ENCODE measurements at places on chromosomes 2 and 18. TPM values are rescaled to one million over a fixed set of nuclear protein-coding genes. Genes with fewer than 3 reads are reported as not detected.

GRCh38 chr2:100242891-100243619 is 79.2 kb downstream of the LONRF2 start:
- H3K4me1 ChIP-seq: peaks cover 49% of the 10 kb centered on the region
- H3K4me3 ChIP-seq: no peak overlapping the region
- no peaks in the 10 kb centered on the region for H3K36me3 ChIP-seq
- no peak overlapping the region for H3K27ac ChIP-seq

- peaks cover 2% of the 10 kb centered on the region for H3K4me1 ChIP-seq
- H3K4me3 ChIP-seq: no peak overlapping the region
- no peaks in the 10 kb centered on the region for H3K27me3 ChIP-seq
- no peak overlapping the region for H3K27ac ChIP-seq
- no peak for DNase-seq
- peaks cover 82% of the 10 kb centered on the region for H3K36me3 ChIP-seq
Observed at GRCh38 chr2:239963646-239964205, 61.4 kb downstream of the NDUFA10 start.

- DNase-seq: no peak
- H3K27me3 ChIP-seq: peaks cover 4% of the 10 kb centered on the region
- H3K4me1 ChIP-seq: no peaks in the 10 kb centered on the region
- H3K27ac ChIP-seq: no peak overlapping the region
Observed at GRCh38 chr18:7637269-7637668, 70.2 kb downstream of the PTPRM start.

- H3K4me1 ChIP-seq: peaks cover 61% of the 10 kb centered on the region
- no peak overlapping the region for H3K4me3 ChIP-seq
- no peaks in the 10 kb centered on the region for H3K27me3 ChIP-seq
- no peak overlapping the region for H3K27ac ChIP-seq
Observed at GRCh38 chr2:68391099-68391498, 26.0 kb downstream of the PLEK start.

GRCh38 chr2:217478831-217479455 is 523.9 kb downstream of the TNS1 start:
- peaks cover 6% of the 10 kb centered on the region for H3K36me3 ChIP-seq
- H3K27me3 ChIP-seq: no peaks in the 10 kb centered on the region
- no peak overlapping the region for H3K27ac ChIP-seq
- no peak for DNase-seq

GRCh38 chr2:26067186-26067974 is 33.5 kb downstream of the RAB10 start:
- H3K27me3 ChIP-seq: no peaks in the 10 kb centered on the region
- no peak for DNase-seq
- no peaks in the 10 kb centered on the region for H3K36me3 ChIP-seq
- peak overlapping the region; percentile 71 for H3K27ac ChIP-seq
- no peak overlapping the region for H3K4me3 ChIP-seq

VIL1 gene
- total RNA-seq: not detected

TMSB10 gene
- 1,479 TPM for total RNA-seq
